ENCODE measurements at places on chromosomes 6 and 20.

GRCh38 chr6:40135491-40136072, 201.3 kb upstream of the MOCS1 start:
- DNase-seq, result peak; percentile 19

- DNase-seq, result no peak
These were observed 5.5 kb downstream of the MANBAL start for GRCh38 chr20:37295001-37295400.

GRCh38 chr6:165660857-165661663, 2.0 kb downstream of the PDE10A start:
- DNase-seq, result no peak

GRCh38 chr20:16229813-16230212, 343.4 kb downstream of the KIF16B start:
- DNase-seq, result no peak

GRCh38 chr6:84139311-84139710, 88.1 kb downstream of the CEP162 start:
- no peak for DNase-seq

DNA sequence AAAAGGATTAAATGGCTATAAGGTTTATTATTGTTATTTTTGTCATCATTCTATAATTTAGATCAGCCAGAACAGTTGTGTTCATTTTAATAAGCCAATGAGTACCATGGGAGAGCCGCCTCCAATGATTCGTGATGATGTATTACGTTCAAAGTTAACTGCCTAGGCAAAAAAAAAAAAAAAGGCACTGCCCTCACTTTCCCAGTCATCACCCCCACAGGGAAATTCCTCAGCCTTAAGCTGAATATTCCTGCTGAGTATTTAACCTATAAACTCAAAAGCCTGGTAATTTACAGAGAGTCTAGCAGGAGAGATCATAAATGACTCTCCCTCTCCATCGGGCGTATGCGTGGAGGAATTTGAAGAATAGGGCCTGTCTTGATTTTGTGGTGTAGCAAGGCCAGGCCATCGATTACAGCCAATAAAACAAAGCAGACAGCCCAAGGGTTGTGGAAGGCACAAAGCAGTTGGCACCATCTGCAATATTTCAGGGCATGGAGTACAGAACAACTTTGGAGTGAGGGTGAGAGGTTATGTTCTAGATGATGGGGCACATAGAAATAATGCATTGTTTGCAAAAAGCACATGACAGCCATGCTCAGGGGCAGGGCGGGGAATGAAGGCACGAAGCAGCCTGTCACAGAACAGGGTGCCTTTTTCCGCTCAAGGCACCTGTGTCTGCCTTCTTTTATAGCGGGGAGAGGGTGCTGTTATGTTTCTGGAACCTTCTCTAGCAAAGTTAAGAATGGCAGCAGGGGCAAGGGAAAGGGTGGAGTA, 138.2 kb upstream of the DTNBP1 start:
- DNase-seq, result no peak

GRCh38 chr6:1739680-1740079, 130.0 kb downstream of the FOXC1 start:
- no peak for DNase-seq

GRCh38 chr6:33439956-33440648, 14.3 kb upstream of the ZBTB9 start:
- no peak for DNase-seq

GRCh38 chr6:108672641-108673040, 111.9 kb downstream of the FOXO3 start:
- DNase-seq, result no peak

DNA sequence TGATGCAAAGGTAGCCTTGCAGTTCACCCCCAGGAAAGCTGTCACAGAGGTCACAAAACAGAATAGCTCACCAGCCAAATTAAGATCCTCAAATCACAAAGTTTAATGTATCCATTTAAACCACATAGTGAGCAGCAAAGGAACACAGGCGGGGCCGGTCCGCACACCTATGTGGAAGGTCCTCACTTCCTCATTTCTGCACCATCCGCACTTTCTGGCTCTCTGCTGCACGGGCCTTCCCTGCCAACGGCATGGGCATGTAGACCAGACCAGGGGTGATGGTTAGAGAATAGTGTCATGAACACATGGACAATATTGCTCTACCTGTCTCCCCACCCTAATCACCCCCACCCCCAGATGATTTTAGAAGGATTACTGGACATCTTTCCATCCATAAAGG, 12.1 kb upstream of the TBXT start:
- no peak for DNase-seq

DNA sequence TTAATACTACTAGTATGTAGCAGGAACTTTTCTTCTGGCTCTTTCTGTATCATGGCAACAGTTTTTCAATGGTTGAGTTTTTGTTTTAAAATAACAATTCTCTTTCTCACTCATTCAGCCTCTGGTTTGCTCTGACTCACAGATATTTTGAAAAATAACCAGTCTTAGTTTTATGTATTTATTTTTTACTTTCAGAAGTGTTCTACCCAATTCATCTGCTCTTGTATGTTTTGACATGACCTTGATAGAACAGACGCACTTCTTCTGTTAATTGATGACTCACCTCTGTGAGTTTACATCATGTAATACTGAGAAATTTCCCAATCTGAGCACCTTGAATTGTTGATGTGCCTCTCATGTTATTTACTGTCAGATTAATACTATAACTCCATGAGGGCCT, 178.9 kb downstream of the SASH1 start:
- DNase-seq, result no peak

GRCh38 chr20:37506152-37506725, 14.8 kb upstream of the NNAT start:
- DNase-seq, result no peak

DNA sequence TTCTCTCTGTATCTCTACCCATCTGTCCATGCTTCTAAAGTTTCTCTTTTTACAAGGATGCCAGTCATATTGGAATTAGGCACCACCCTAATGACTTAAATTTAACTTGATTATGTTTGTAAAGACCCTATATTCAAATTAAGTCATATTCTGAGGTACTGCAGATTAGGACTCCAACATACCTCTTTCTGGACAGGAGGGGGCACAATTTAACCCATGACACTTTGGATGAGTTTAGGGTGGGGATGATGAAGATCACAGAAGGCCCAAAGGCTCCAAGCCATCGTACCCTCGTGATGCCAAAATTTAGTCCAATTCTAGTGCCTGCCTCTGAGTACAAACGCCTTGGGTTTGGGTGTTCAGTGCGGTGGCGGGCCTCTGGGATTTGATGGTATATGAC, 15.0 kb upstream of the NKX2-2 start:
- no peak for DNase-seq

GRCh38 chr6:111147440-111147839, 60.1 kb downstream of the SLC16A10 start:
- no peak for DNase-seq

- no peak for DNase-seq
These were observed 234.1 kb downstream of the CDH26 start for GRCh38 chr20:60192326-60192725.

All from colonic mucosa (tissue), 4 donors.